ENCODE measurements at places on chromosomes 6 and 20. TPM values are rescaled to one million over a fixed set of nuclear protein-coding genes. Genes with fewer than 3 reads are reported as not detected.

- DNase-seq = peak; percentile 9
Measured at GRCh38 chr6:81939766-81940165, 187.3 kb upstream of the TENT5A start.

GRCh38 chr6:34581561-34581920 lies 25.4 kb upstream of the SPDEF start:
- no peak for DNase-seq

DNA sequence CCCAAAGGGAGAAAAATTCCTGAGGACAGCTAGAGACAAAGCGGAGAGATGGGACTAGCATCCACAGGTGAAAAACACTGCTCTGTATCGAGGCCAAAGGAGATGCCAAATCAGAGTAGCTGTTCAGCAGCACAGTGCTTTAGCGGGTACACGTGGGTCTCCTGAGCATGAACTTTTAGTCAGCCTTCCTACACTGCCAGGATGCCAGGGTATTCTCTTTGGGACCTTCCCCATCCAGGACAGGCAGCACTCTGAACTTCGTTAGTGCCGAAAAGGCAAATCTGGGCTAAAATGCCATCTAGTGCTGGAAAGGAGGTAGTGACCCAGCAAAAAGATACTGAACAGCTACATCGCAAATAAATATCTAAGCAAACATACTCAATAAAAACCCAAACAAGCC lies 64.9 kb downstream of the C6orf58 start:
- peak; percentile 28 for DNase-seq

GRCh38 chr20:48437146-48437545 lies 390.7 kb downstream of the PREX1 start:
- DNase-seq = no peak

Gene SCRT2
- not detected for total RNA-seq

Gene SNX21
- total RNA-seq = 11.2 TPM

Gene TCP11
- total RNA-seq = not detected

DNA sequence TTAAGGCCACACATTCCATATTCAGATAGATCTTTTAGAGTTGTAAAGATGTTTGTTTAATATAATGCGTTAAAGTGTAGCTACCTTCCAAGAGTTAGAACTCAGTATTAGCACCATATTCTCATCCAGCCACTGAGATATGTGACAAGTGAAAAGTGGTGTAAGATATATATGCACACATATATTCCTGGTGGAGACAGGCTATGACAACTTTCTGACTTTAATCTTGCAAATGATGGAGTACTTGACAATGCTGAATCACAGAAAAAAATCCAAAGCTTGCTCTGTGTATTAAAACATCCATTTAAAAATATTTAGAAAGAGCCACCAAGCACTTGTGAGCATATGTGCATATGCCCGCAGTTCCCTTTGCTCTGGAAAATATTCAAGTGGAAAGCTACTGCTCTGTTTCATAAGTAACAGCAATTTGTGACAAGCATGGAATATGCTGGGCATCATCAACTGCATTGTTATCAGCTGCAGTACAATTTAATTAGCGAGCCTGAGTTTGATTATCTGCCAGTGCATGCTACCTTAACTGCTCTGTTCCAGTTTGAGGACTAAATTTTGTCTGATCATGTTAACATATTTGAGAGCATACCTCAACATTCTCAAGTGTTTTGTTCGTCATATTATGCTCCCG lies 64.8 kb downstream of the VIP start:
- no peak for DNase-seq

- no peak for DNase-seq
Measured at GRCh38 chr6:85614780-85615179, 21.1 kb upstream of the SNX14 start.

Gene SAYSD1
- 8.5 TPM for total RNA-seq

GRCh38 chr6:139079018-139079417 lies 50.5 kb downstream of the ABRACL start:
- no peak for DNase-seq

- no peak for DNase-seq
Measured at GRCh38 chr20:40571639-40572038, 117.4 kb downstream of the MAFB start.

DNA sequence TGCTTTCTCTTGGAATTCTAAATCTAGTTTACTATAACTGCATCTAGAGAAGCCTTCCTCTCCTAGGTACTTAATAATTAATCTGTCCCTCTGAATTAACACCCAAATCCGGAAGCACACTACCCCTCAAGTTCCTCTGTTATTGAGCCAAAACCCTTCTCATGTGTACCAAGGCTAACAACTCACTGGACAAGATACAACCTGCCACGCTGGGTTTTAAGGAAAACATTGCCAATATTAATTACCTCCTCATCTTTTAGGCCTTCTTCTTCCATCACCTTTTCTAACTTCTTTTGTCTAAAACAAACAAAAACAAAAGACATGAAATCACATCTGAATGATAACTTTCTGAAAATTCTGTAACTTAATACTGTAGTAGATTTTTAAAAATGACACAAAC lies 21.9 kb downstream of the STK38 start:
- DNase-seq = no peak

Gene LPA
- total RNA-seq = not detected

Gene ZFAND3
- total RNA-seq = 22.8 TPM

Gene RHAG
- total RNA-seq = not detected

GRCh38 chr6:145891126-145891525 lies 73.0 kb downstream of the SHPRH start:
- no peak for DNase-seq

DNA sequence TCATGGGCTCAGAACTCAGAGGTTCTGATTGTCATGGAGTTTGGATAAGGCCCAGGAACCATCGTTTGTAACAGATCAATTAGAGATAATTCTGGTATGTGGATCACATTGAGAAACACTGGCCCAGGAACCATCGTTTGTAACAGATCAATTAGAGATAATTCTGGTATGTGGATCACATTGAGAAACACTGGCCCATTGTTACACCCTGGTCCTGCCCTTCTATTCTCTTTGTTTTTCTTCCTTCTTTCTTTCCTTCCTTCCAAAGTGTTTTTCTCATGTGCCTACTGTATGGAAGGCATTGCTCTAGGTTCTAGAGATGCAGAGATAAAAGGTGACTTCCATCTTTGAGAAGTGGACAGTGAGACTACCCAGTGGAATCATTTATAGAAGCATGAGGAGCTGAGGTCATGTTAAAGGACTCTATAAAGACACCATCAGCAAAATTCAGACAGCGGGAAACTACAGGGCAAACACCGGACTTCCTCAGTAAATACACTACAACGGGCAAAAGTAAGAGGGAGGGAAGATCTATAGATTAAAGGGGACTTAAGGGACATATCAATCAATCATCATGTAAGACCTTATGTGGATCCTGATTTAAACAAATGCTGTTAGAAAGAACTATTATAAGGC lies 153.8 kb downstream of the UNC5CL start:
- DNase-seq = no peak

DNA sequence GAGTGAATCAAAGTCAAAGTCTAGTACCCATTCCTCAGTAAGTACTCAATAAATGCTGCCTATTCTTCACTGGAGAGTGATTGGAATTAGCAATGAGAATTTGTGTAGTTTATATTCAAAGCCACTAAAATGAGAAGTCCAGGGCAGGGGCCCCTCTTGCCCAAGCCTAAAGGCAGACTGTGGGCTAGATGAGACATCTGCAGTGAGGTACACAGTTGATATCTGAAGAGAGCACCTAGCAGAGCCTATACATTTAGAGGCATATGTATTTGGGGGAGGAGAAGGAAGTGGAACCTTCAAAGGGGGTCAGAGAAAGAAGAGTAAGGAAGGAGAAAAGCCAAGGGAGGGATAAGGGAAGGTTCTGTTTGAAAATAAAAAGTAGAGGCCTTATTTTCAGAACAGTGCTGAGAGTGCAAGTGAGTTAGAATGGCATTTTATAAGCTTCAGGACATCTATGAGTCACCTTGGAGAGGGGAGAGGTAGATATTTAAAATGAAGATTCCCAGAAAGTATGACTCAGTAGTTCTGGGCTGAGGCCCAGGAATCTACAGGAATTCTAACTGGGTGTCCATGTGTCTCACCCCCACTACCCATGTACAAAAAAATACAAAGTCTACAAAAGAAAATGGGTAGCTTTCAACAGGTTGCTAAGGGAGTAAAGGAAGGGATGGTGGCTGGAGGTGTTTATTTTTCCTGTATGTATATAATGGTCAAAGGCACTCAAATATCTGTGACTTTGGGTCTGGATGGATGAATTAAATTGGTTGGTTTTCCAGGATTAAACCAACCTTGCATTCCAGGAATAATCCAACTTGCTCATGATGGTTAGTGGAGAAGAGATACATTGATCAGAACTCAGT lies 135.1 kb downstream of the ZFP64 start:
- DNase-seq = peak; percentile 69

DNA sequence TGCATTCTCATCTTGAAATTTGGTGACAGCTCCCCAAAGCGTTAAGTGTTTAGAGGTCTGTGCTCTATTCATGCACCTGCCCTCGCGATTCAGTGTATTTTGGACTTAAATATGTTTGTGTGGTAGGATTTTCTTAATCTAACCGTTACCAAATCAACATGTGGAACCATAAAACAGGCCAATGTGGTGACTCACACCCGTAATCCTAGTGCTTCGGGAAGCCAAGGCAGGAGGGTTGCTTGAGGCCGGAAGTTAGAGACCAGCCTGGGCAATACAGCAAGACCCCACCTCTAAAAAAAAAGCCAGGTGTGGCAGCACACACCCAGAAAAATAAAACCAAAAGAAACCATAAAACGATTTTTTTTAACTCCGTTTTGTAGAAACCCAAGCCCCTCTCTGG lies 31.5 kb downstream of the PYGB start:
- no peak for DNase-seq

GRCh38 chr6:36636283-36636682 lies 42.1 kb downstream of the SRSF3 start:
- DNase-seq = no peak

Gene MROH8
- total RNA-seq = 0.35 TPM

Gene COL9A3
- 10.8 TPM for total RNA-seq

- peak; percentile 6 for DNase-seq
Measured at GRCh38 chr6:143110996-143111395, 50.3 kb downstream of the AIG1 start.

DNA sequence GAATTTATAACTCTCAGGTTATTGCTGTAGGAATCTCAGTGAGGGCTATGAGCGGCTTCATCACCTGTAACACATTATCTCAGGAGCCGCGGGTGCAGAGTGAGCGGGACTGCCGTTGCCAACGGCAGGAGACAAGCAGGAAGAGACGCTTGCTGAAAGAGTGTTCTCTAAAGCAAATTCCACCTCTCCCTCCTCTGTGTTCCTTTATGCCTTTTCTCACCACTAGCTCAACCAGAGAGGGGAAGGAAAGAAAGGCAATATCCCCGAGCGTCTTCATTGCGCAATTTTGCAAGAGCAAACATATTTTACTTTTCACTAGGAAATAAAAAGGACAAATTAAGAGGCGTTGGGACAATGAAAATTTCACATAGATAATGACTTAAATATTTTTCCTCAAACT lies 185.2 kb upstream of the EXOC2 start:
- no peak for DNase-seq

DNA sequence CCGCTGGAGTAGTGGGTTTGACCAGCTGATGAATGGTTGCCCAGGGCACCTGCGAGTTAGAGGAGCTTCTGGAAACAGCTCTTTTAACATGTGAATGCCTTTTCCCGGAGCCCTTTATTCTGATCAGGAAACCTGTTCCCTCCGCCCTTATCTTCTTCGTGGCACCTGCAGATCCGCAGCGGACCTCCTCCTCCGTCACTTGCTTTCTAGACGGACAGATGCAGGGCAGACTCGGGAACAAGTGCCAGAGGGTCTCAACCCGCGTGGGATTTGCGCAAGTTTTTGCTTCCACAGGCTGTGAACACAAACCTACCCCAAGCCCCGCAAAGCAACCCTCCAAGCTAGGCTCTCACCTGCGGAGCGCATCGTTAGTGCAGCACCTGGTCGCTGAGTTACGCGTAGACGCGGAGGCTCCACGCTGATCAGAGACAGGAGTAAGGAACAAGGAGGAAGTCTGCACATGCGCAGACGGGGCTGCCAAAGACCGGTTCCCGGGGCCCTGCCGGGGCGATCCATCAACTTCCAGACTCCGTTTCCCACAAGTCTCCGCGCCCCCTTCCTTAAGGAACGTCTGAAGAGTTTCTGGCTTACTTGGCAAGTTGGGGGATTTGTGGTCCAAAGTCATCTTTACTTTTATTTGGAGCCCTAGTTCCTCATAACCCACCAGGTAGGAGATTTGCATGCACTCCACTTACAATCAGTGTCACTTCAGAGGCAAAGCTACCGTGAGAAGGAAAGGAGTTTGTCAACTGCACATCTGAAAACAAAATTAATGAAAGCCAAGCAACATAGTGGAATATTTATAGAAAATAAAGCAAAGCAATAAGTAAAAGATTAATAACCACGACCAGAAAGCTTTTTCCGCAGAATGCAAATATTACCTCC lies 52.7 kb upstream of the ELMO2 start:
- DNase-seq = no peak

DNA sequence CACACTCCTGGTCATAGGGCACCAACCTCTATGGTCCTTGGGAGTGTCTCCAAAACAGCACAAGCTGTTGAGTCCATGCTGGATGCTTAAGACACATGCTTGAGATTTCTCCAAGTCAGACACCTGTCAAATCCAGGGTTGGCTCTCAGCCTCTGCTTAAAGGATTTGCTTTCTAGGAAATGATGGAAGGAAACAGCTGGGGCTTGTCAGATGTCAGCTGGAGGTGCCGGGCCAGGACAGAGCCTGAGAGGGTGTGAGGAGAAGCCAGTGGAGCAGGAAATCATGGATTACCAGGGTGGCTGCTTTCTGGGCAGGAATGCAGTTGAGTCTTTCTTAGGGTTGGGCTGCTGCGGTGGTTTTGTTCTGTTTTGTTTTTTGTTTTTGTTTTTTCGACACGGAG lies 83.0 kb upstream of the FAM184A start:
- DNase-seq = no peak

DNA sequence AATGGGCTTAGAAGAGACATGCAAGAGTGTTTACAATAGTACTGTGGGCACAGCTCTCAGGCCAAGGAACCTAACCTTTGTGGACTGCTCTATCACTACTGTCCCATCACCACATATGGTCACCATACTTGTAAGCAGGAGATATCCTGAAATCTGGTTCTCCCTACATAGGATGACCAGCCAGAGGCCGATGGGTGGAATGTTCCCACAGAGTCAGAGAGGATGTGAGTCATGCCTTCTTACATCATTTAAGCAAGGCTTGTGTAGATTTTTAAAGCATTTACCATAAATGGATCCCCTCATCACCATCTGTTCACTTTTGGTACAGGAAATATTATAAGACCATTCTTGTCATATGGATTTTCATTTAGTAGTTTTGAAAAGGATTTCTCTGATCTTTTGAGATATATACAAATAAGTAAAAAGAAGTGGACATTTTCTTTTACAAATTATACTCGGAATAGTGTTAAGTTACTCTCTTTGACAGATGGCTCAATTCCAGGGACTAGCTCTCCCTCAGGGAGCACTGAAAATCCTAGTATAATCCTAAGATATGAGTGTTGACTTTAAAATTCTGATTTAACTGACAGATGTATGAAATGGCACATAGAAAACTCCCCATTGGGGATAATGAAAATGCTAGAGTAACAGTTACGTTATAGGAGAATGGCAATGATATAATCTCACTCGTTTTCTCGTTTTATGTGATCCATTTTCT lies 6.6 kb downstream of the HTR1B start:
- peak; percentile 91 for DNase-seq
